ENCODE measurements at places on chromosomes 3 and 15.

DNA sequence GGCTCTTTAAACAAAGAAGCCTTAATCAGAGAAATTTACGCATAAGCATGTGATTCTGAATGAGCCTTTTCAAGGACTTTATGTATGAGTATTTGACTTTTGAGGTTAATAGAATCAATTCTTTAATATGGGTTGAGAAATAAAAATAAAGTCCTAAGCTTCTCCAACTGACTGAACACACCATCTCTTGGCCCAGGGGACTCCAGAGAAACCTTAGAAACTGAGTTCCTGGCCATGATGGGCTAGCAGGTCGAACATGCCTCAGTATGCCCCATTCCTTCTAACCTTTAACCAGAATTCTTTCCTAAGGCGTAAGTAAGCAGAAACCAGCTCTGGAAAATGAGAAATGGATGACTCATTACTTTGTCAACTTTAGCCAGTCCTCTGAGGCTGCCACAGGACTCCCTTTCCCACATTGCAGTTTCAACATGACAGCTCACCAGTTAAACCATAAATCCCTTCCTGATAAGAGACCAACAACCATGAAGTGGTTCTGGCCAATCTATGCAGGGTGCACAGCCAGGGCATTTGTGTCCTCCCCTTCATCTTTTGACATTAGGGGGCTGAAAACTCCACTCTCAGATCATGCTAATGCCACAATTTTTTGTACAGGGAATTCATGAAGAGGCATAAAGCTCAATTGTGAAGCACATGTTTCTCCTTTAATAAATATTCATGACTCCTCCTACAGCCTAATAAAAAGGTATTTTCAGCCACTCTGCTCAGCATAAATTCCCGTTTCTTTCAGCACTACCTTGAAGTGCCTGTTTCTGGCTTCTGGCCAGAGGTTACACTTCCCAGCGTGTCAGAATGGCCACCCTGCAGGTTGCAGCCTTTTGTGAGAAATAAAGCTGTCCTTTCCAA, 33.3 kb downstream of the TM4SF18 start:
- DNase-seq: peak; percentile 85

- no peak for DNase-seq
Observed at GRCh38 chr15:65095747-65096104, 19.2 kb downstream of the KBTBD13 start.

DNA sequence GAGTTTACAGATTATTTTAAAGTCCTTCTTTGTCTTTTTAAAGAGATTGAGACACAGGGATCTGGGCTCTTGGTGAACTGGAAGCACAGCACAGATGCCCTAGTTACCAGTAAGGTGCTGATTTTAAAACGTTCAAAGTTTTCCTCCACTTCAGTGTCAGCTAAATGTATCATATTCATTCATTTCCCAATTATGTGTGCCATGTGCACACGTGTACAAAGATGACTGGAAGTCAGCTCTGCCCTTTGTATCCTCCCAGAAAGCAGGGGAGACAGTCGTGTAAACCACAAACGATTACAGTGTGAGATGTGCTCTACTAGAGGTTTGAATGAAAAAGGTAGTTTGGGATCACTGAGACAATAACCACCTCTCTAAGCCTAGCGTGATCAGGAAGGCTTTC, 730 bp downstream of the ZKSCAN7 start:
- no peak for DNase-seq

DNA sequence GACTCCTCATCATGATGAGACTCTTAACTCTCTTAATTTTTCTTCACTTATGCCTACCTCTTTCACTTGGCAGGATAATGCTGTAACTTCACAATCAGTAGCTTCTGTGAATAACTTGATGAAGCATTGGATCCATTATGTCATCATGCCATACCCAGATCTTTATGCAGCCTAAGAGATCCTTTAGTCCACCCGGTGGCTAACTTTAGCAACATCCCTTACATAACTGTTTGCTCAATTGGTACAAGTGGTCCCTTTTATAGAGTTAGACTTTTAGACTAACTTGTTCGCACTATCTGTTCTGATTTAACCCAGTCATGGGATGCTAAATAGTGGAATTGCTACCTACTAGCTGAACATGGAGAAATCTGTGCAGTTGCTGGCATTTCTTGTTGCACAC, 184.5 kb downstream of the USP13 start:
- DNase-seq: no peak

DNA sequence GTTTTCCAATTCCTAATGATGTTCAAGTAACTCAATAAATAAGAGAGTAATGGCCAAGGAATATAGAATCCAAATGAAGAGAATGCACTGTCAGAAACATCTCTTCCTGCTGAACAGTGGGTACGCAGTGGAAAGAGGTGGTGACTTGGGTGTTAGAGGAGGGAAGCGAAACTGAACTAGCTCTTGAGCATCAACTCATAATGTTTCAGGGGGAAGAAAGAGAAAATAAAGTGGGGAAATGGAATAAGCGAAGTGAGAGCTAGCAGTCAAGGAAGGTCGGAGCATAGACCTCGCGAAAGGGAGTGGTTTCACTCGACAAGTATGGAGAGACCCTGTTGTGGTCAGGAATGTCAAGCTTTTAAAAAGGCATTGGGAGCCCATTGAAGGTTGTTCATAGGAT, 309.5 kb downstream of the GAP43 start:
- no peak for DNase-seq

- no peak for DNase-seq
Observed at GRCh38 chr3:97235611-97236315, 421.4 kb downstream of the EPHA6 start.

GRCh38 chr3:147930232-147930807, 521.2 kb downstream of the ZIC1 start:
- no peak for DNase-seq

- no peak for DNase-seq
Observed at GRCh38 chr15:40337597-40337996, 3.1 kb downstream of the CCDC9B start.

DNA sequence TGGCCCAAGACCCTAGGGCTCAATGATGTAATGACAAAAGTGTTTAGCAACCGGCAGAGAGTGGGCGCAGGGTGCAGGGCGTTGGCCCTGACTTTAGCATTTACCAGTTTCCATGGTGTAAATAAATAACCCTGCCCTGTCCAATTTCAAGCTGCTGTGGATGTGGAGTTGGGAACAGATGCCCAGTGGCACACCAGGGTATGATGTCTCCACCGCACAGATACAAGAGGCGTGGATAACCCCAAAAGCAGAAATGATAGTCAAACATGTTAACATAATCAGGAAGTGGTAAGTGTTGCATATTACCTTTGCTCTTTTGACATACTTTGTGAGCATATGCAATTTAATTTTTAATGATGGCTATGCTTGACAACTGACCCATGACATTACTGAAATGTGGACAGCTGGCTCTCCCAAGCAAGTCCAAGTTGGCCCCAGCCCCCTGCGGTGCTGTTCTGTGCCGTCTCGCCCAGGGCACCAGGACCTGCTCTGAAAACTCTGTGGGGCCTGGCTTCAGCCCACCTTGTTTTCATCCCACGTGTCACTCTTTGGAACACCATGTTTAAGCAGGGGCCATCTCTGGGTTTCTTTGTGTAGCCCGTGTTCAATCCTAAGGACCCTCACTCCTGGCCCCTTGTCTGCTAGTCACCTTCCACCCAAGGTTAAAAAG, 10.8 kb upstream of the ANPEP start:
- no peak for DNase-seq

GRCh38 chr3:169278092-169278491, 385.4 kb downstream of the MECOM start:
- DNase-seq: no peak

DNA sequence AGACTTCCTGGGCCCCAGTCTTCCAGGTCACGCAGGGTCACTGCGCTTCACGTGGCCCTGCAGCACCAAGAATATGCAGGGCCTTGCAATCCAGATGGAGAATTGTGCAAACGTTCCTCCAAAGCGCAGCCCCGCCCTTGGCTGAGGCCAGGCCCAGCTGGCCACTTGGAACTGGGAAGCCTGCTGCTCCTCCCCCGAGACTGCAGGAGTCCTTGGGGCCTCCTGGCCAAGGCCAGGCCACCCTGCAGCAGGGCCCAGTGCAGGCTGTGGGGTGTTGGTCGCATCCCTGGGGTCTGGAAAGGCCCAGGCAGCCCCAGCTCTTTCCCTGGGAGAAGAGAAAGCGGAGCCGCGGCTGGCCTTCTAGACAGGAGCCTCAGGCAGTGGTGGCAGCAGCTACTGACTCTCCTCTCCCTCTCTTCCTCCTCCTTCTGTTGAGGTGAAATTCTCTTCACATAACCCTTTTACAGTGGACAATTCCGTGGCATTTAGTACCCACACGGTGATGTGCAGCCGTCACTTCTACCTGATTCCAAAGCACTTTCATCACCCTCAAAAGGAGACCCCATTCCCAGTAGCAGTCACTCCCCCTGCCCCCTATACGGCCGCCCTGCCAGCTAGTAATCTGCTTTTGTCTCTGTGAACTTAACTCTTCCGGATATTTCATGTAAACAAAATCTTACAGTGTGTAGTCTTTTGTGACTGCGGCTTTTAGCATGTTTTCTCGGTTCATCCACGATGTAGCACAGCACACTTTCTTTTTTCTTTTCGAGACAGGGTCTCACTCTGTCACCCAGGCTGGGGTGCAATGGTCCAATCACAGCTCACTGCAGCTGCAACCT, 103.9 kb downstream of the TMEM266 start:
- peak; percentile 69 for DNase-seq

DNA sequence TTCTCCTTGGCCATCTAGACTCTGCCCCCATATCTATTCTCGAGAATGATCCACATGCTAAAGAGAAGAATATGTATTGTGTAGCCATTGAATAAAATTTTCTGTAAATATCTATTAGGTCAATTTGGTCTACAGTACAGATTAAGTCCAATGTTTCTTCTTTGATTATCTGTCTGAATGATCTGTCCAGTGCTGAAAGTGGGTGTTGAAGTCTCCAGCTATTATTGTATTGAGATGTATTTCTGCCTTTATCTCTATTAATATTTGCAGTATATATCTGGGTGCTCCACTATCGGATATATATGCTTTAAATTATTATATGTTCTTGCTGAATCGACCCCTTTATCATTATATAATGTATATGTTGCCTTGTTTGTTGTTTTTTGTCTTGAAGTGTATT, 384.9 kb upstream of the ROBO1 start:
- no peak for DNase-seq

- no peak for DNase-seq
Observed at GRCh38 chr3:125394406-125394805, 19.3 kb upstream of the ZNF148 start.

DNA sequence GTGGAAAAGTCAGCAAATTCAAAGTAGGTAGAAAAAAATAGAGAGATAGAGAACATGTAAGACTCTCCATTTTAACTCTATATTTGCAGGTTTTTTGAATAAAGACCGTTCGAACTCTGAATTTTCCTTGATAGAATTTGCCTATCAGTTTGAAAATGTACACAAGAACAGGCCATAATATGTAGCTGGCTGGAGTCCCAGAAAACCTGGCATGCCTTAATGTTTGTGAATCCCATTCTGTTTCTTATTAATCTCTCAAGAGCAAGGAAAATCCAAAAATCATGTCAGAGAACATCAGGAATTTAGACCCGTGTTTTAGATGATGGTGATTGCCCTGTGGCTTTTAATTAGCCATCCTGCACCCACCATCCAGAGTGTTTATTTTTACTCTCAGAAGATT, 7.2 kb upstream of the CFAP161 start:
- no peak for DNase-seq

GRCh38 chr15:48674876-48675275, 29.4 kb upstream of the FBN1 start:
- DNase-seq: peak; percentile 67

GRCh38 chr3:167437428-167438139, 36.3 kb downstream of the SERPINI2 start:
- DNase-seq: no peak

- DNase-seq: no peak
Observed at GRCh38 chr3:16309558-16309957, 44.5 kb downstream of the OXNAD1 start.

DNA sequence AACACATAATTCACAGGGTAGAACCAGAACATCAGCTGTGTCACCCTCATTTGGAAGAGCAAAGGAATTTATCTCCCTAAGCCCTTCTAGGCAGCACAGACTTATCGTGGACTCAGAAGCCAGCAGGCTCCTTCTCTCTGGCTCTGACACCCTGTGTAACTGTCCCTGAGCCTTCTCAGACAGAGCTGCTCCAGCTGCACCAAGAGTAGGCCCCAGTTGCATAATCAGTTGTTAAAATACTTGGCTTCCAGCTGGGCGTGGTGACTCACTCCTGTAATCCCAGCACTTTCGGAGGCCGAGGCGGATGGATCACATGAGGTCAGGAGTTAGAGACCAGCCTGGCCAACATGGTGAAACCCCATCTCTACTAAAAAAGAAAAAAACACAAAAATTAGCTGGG, 49.4 kb upstream of the ACVR2B start:
- DNase-seq: peak; percentile 77

DNA sequence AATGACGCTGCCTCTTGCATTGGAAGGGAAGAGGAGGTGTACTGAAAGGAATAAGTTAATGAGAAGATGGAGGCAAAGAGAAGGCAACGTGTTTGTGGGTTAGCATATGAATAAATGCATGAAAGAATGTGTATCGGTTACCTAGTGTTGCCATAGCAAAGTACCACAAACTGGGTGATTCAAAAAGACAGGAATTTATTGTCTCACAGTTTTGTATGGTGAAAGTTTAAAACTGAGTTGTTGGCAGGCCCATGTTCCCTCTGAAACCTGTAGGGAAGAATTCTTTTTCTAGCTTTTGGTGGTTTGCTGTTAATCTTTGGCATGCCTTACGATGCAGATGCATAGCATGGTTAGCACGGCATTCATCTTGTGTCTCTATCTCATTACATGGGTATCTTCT, 729.9 kb downstream of the MECOM start:
- DNase-seq: peak; percentile 7

GRCh38 chr3:129286081-129286480, 7.4 kb downstream of the HMCES start:
- DNase-seq: no peak

DNA sequence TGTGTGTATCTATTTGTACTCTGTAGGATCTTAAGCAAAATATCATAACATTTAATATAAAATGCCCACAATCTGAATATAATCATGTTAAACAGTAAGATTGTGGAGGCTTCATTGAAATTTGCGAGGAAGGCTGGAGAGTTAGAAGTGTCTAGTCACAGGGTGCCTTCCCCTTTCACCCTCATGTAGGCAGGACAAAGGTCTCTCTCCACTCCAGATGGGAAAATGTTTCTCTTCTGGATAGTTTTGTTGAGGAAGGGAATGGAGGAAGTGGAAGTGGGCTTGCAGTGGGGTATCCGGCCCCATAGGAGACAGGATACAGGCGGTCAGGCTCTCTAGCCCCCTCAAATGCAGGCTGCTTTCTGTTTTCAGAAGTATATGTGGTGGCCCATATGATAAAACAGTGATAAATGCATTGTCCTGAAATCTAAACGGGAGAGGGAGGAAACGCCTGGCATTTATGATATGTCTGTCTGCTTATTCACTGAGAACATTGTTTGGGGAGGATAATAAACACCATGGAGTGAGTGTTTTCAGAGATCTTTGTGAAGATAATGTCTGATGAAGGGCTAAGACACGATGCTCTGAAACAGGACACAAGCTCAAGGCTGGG, 13.3 kb upstream of the MYZAP start:
- DNase-seq: no peak

DNA sequence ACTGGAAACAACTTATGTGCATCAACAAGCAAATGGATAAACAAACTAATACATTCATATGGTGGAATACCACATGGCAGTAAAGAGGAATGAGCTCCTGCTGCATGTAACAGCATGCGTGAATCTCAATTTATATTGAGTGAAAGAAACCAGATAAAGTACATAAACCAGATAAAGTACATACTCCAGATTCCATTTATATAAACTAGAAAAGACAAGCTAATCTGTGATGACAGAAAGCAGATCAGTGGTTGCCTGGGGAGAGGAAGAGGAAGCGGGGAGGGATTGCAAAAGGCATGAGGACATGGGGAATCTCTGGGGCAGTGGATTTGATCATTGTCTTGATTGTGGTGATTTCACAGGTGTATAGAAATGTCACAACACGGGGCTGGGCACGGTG, 34.2 kb downstream of the LIMD1 start:
- no peak for DNase-seq
